Activated CD4-positive, alpha-beta T cell treated with anti-CD3 and anti-CD28 coated beads, Interleukin-2, Interleukin-4, amounts not matched to agents 100 ng/mL and 50 ng/mL, durations not matched to agents 16 hours and 8 hours (primary cell): ENCODE measurements at places on chromosomes 12 and 14.
A peak's percentile ranks its signal among the peaks of the same experiment; 100 is the strongest.

- no peak for DNase-seq
Observed at GRCh38 chr12:31929027-31929526, 30.1 kb upstream of the RESF1 start.

DNA sequence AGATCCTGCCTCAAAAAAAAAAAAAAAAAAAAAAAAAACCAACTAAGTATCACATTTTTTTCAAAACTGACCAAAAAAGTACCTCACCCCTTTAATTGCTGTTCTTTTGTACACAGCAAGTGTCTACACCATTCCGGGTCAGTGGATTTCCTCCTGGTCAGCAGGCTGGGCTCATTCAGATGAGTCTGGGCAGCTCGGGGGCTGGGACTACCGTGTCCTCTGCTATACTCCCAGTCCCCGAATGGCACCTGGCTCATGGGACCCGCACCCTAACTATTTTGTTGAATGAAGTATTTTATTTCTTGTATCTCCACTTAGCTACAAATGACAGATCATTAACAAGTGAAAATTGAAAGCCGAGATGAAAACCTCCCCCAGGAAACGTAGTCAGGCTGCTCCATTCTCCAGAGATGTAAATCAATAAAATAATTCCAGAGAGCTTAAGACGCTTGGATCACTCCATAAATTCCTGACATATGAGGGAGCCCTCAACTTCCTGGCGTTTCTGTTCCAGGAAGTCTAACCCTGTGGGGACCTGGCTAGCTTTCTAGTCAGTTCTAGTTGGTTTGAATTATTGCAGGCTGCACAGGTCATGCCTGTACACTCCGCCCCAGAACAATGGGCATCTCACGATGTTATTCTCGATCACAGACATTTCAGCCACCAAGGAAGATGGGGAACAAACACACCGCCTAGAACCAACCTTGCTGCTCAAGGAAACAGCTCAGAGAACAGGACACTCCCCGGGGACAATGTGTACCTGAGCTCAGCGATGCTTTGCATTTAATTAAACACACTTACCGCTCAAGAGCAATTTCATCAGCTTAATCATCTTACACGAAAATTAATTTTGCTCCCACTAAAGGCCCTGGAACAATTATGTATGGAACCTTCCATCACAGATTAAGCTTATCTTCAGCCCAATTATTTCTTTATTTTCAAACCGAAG lies 76.3 kb downstream of the RIMBP2 start:
- DNase-seq, result no peak

DNA sequence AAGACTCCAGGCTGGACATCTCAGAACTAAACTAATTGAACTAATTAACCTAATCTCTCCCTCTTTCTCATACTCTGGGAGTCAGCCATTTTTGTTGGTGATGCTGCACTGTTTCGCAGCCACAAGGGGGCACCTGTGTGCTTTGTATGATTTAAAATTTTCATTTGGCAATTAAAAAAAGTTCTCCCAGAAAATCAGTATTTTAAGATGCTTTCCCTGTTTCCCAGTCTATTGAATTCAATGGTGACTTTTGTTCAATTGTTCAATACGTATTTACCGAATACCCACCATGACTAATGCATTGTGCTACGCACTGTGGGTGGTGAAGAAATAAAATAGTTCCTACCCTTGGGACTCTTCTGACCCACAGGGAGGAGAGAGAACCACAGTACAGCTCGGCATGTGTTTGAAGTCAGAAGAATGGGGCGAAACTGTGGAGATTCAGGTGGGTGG lies 63.7 kb downstream of the ZNF664 start:
- DNase-seq, result peak; percentile 36

DNA sequence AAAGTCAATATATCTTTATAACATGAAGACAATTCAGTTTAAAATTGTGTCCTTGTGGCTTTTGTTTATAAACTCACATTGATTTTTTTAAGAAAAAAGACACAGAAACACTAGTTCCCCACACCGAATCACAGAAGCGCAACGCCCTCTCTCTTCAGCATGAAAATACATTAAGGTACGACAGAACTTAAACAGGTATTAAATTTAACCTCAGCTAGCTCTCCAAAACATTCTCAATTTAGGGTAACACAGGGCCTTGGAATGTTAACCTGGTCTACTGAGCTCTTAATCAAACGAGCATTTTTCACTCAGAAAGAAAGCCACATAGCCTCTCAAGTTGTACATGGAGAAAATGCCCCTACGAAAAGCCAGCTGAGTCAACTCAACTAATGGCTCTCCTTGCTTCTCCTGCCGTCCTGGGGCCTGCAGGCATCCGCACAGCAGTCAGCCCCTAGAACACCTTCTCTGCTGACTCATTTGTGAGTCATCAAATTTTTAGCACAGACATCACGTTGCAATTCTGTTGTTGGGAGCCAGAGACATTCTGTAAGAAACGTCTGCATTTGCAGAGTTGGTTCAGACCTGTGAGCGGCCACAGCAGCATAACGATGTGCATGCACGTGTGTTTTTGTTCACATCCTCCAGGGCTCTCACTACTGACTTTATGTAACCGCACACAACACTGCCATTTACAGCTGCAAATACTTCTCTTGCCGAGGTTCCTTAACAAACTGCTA lies 141.6 kb downstream of the ITPR2 start:
- DNase-seq, result no peak

DNA sequence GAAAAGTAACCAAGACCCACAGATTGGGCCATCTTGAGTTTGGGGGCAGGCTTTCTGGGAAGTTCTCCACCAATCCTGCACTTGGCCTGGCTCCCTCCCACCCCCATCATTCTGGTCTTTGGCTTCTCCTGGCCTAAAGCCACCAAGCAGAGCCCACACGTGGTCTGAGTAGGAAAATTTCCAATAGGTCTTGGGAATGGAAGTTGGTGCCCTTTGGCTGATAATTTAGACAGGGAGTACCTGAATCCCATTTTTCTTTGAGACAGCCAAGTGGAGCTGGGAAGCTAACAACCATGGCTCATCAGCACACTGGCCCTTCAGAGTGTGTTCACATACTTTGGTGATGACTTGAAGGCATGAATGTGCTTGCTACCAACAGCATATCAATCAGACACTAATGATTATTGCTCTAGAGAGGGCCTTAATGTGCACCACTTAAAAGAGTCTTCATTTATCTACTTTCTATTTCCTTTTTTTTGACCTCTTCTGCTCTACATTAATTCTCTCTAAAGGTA lies 156.0 kb downstream of the EGLN3 start:
- DNase-seq, result no peak

DNA sequence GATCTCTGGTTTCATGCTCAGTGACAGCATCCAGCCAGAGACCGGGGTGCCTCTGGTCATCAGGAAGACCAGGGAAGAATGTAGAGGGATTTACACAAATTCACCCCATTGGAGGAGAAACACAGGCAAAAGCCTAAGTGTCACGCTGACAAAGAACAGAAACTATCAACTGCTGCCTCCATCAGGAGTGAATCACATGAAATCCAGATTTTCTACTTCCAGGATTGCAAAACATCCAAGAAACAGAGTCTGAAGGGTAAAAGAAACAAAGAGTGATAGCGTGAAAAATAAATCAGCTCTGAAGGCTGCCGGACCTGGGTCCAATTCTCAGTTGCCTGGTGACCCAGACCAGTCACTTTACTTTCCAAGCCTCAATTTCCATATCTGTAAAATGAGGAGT lies 136.1 kb upstream of the MAP1LC3B2 start:
- no peak for DNase-seq

DNA sequence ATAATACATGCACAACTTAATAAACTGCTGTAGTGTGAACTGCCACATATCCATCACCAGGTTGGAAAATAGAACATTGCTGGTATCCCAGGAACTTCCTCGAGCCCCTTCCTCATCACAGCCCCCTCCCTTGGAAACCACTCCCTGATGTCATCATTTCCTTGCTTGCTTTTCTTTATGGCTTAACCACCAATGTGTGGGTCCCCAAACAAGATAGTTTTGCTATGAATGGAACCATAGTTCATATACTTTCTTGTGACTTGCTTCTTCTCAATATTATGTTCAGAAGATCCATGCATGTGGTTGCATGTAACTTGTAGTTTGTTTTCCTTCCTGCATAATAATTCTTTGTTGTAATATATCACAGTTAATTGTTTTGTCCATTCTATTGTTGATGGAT lies 8.9 kb upstream of the WNT5B start:
- peak; percentile 40 for DNase-seq

GRCh38 chr12:85509081-85509856 lies 229.2 kb downstream of the ALX1 start:
- DNase-seq, result no peak

DNA sequence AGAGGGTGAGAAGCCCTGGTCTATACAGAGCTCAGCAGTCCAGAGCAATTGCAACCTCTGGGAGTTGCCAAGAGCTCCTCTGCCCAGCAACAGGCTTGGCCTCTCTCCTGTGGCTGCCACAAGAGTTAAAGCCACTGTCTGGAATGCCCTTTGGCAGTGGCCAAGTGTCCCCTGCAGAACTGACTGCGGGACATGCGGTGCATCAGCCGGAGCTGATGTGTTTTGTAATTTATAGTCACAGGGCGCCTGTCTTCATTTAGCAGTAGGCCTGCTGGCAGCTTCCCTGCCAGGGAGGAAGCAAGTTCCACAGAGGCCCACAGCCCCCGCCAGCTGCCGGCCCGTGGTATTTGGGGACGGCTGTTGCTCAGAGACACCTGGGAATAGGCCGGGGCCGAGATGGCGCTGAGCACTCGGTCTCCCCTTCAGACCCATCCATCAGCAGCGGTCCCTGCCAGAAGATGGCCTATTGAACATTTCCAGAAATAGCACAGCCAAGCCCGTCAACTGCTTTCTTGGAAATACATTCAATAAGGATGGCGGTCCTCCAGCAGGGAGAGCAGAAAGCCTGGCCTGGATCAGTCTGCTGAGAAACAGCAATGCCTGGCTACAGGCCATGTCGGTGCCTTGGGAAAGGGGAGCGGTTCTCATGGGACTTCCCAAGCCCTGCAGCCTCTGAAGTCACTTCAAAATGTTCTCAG lies 217.4 kb downstream of the CRADD start:
- DNase-seq, result no peak

GRCh38 chr14:34450958-34451357 lies 11.1 kb downstream of the SPTSSA start:
- no peak for DNase-seq

DNA sequence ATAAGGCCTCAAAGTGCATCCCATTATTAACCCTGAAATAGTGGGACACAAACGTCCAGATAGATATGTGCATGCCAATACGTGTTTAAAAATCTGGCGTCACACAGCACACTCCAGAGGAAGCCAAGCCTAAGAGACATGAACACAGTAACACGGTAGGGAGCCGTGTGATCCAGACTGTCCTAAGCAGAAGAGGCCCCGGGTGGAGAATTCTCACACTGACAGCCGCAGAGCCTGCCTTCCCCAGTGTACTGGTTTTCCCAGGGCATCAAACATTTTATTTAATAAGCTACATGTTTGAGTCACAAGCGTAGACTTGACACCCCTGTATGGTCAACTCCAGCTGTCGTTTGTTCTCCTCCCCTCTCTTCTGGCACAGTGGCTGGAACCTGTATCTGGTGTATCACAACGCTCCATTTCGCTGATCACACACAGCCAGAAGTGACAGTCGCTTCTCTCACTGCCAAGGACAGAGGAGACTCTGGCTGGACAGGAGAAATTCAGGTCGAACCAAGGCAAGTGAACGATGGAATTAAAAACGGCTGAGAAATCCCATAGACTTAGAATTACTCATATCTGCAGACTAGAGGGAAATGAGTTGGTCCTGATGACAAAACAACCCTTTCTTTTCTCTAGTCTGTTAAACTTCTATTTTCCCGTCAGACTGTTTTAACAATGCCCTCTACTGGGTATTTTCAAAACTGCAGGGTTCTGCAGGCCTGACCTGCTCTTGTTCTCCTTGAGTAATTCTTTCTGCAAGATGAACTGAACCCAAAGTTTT lies 359.9 kb downstream of the RGS6 start:
- DNase-seq, result peak; percentile 61

GRCh38 chr12:18168016-18168415 lies 78.0 kb upstream of the RERGL start:
- no peak for DNase-seq

GRCh38 chr12:40970320-40970907 lies 217.7 kb upstream of the PDZRN4 start:
- no peak for DNase-seq

GRCh38 chr12:40310211-40310610 lies 85.4 kb downstream of the LRRK2 start:
- no peak for DNase-seq

- no peak for DNase-seq
Observed at GRCh38 chr12:79057540-79057939, 193.0 kb downstream of the SYT1 start.

DNA sequence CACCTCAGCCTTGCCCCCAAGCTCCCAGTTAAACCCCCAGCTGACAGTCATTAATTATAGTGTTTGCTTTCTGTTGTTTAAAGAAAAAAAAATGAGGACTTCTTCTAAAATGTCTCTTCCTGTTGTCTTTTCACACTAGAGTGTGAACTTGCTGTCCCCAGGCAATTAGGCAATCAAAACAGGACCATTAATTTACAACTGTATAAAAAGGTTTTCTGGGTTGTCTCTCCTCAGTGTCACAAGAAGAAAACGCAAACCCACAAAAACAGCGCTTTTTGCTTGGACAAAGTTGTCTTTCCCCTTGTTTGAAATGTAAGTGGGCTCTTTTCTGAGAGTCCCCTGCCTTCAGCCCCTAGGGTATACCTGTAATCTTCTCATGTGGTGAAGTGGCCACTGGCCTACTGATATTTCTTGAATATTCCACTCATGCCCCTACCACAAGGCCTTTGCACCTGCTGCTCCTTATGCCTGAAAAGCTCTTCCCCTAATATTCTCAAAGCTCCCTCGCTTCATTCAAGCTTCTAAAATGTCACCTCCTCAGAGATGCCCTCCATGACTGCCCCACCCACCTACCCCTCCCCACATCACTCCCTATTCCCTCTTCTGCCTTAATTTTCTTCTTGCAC lies 158.9 kb upstream of the PWP1 start:
- no peak for DNase-seq

DNA sequence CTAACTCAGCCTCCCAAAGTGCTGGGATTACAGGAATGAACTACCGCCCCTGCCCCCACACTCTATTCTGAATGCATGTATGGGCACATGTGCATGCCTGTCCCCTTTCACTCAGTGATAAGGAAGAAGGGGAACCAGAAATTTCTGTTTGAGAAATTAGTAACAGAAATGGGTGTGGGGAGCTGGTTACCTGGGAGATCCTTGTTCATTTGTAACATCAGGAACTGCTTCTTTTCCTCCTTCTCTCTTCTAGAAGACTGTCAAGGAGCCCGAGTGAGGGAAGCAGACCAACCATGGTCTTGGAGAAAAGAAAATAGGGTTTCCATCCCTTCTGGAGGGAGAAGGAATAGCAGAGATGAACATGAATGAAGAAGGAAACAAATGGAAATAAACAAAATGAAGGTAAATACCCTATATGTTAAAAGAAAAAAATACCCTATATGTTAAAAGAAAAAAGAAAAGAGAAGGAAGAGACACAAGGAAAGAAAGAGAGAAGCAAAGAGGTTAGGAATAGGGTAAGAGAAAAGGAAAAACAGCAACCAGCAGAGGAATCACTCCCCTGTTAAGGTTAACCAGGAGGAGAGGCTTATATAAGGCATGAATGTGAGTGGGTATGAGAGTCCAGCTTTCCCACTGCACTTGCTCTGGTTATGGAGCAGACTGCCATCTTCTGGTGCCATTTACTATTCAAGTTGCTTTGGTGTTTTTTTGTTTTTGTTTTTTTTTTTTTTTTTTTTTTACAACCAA lies 3.3 kb downstream of the PPP1R3E start:
- DNase-seq, result peak; percentile 27

- no peak for DNase-seq
Observed at GRCh38 chr12:774051-774614, 21.8 kb downstream of the WNK1 start.
